ENCODE measurements at places on chromosomes 7 and 10.

DNA sequence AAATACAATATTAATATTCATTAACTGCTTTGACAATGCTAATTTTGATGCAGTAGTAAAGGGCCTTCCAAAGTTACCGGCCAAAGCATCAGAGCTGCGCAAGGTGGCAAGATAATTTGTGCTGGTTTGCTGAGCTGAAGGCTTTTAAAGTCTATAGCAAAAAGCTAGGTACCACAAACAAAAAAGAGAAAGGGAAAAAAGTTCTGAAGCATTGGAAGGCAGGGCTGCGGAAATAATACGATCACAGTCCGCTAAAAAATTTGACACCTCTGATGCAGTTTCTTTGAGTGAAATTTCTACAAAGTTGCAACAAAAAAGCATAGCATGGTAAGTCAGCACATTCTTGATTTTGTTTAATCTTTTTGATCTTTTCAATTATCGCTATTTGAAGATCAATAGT is 175.6 kb downstream of the TCF7L2 start:
- no peak for DNase-seq

DNA sequence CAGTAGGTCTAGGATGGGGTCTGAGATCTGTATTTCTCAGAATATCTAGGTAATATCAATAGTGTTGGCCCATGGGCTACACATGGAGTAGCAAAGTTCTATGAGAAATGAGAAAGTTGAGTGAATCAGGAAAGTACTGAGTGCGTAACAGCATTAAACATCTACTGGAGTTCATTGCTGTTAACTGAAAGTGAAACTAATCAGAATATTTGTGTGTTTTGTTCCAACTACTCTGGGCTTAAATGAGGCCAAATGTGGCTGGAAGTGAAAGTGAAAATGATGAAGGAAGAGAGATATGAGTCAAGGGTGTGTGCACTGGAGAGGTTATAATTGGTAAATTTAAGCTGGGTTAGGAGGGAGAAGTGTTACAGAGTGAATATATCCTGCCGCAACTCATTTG is 46.5 kb downstream of the TMEM106B start:
- DNase-seq: peak; percentile 40

- DNase-seq: peak; percentile 9
Measured at GRCh38 chr10:104521901-104522694, 119.0 kb upstream of the SORCS3 start.

- no peak for DNase-seq
Measured at GRCh38 chr10:116694927-116695268, 47.5 kb downstream of the HSPA12A start.

DNA sequence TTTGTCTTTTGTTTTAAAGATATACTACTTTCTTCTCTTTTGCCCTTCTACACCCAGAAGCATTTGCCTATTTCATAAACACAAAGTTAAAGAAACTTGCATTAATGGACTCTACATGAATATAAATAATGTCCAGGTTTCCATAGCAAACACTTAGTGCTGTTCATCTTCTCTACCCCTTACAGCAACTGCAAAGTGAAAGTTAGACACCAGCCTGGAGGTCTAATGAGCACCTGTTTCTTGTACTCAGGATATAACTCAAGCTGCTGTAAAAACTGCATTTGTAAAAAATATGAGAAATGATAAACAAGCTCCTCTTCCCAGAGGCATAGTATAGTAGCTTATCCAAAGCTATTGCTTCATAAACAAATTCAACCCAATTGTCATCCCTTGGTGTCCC is 76.0 kb upstream of the RELN start:
- DNase-seq: no peak

- no peak for DNase-seq
Measured at GRCh38 chr7:71746006-71746405, 614.1 kb downstream of the GALNT17 start.

DNA sequence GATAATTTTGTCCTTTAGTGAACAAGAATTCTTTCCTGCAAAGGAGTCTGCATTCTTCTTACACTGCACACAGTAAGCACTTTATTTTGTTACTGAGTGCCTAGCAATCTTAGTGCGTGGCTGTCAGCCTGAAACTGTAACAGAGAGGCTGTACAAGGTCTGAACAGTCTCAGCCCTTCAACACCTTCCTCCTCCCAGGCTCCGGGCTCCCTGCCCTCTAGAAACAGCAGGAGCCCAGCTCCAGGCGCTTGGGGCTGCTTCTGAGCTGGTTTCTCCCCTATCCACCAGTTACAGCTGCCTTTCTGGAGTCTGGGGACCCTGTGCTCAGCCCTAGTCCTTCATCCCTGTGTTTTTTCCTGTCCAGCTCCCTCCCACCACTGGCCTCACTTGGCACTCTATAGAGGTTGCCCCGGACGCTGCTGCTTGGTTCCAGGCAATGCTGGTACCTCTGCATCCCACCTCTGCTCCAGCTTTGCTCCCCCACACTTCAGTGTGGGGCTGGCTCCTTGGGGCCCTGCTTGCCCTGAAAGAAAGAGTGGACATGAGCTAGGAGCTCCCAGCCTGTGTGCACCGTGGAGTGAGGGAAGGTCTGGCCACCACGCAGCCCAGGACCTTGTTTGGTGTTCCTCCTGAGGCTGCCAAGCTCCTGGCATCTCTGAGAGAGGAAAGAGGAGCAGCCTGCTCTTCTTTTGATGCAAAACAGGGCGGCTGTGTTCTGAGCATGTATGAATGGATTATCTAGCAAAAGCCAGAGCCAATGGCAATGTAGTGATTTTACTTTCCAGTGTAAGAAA is 251.2 kb upstream of the GRB10 start:
- no peak for DNase-seq

DNA sequence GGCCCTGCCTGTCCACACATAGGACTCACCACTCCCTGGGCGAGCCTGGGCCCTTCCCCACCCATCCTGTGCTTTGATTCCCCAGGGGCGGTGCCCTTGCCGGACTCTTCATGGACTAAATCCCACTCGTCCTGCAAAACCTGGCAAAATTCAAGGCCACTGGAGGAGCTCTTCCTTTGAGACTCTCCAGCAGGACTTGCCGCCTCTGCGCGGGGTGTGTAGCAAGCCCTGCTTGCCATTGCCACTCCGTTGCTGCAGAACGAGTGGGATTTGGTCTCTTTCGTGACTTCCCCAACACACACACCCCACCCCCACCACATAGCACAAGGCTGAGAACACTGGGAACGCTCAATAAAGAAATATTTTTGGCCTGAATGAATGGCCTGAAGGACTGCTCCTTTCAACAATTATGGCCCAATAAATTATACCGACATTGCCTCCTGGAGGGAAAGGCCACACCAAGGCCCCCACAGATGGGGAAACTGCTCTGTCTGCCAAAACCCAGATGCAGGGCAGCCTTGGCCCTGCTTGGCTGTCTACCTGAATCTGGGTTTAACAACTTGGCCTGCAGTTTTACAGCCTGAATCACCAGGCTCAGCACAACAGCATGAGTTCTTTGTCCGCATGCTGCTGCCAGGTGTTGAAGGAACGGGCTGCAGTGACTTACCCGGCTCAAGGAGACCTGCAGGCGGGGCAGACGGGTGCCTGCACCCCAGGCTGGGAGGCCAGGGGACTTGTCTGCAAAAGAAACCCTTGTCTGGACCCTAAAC is 72.8 kb upstream of the KAT6B start:
- peak; percentile 70 for DNase-seq

- peak; percentile 48 for DNase-seq
Measured at GRCh38 chr7:82677493-82677892, 233.9 kb upstream of the CACNA2D1 start.

DNA sequence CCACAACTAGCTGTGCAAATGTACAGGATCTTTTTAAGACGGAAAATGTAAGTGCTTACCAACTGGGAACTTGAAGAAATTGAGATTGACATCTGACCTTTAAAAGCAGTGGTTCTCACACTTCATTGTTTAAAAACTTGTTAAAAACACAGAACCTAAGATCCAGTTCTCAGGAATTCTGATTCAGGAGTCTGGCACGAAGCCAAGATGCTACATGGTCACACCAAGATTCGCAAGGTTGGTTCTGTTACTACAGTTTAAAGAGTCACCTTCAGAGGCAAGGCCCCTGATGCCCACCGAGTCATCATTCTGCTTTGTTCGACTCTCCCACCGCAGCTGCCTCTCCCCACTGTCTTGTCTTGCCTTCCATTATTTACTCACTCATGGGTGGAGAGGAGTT is 113.3 kb downstream of the GLI3 start:
- DNase-seq: no peak

- no peak for DNase-seq
Measured at GRCh38 chr7:27269455-27269854, 26.9 kb downstream of the EVX1 start.

- DNase-seq: peak; percentile 73
Measured at GRCh38 chr10:107546284-107546683, 381.8 kb upstream of the SORCS1 start.

DNA sequence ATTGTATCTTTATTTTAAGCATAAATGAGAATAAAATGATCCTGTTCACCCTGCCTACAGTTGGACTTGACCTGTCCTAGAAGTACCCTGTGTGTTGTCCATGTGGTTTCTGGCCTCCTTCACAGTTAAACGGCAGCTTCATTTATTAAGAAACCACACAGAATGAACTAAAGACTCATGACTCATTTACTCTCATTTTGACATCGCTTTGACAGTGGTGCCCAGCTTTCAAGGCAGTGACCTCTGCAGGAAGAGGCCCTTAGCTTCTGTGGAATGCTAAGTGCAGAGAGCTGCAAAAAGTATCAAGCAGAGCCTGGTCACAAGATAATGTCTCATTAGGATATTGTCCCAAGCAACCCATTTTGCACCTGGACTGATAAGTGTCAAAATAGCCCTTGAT is 93.4 kb downstream of the AVL9 start:
- peak; percentile 90 for DNase-seq

GRCh38 chr7:50640256-50640655 is 75.1 kb upstream of the DDC start:
- no peak for DNase-seq

- DNase-seq: peak; percentile 82
Measured at GRCh38 chr10:67618116-67618515, 77.9 kb downstream of the CTNNA3 start.

DNA sequence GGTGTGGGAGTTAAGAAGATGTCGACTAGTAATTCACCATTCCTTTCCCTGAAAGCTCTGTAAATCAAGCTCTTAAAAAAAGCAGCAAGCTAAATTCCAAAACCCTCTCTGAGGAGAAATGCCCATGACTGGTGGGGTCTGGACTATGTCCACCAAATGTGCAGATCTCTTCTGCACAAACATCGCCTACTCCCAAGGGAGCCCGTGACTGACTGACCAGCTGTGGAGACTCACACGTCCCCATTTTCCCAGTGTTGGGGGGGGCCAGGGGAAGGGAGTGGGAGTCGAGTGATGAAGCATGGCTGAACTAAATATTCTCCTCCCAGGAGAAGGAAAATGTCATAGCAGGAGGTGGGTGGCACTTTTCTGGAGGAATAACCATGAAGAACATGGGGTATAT is 164.1 kb upstream of the HPS1 start:
- DNase-seq: no peak

DNA sequence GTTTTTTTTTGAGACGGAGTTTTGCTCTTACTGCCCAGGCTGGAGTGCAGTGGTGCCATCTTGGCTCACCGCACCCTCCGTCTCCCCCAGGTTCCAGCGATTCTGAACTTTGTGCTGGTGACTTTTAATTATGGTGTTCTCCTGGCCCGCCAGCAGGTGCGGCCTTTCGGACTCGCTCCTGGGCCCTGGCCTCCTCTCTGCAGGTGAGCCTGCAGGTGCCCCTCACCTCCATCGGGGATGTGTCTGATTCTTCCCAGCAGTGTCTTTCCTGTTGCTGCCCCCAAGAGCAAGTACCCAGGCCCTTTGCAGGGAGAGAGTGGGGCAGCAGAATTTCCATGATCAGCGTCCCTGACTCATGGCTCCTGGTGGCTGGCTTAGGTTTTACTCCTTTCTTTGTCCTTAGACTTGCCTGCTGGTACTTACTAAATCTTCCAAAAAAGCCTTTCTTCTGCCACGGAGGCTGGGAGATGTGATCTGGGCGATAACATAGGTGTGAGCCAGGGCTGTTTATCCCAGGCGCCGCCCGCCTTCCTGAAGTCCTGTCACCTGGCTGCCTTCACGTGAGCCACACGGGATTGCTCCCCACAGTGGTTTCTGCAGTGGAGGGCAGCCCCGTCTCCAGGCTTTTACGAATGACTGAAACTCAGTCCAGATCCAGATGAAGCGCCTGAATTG is 10.7 kb downstream of the WIPI2 start:
- no peak for DNase-seq
